ENCODE measurements at places on chromosomes 4 and X.

DNA sequence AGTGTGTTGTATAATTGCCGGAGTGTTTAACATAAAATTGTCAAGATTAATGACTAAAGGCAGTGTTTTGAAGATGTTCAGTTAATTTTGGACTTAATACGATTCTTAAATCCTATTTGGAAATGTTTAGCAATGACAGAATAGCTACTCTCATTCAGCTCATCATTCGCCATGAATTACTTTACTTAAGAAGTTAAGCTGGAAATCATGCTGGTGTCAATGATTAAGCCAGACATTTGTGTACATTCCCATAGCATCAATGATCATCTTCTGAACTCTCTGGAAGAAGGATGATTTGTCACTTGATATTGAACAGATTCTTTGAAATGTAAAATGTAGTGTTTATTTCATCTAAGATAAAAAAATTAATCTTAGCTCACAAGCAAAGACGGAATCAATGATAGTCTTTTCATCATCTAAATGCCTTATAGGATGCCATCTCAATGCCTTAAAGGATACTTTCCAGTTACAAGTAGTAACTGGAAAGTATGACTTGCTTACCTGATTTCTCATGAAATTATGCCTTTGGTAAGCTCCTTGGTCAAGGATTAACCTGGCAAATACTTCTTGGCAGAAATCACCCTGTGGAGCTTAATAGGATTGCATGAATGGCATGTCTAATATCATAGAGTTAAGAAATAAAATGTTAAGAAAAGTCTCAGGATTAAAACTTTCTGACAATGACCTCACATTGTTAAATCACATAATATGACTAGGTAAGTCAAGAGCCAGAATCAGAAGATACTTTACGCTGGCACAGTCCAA, 515.5 kb upstream of the AGA start:
- DNase-seq, result no peak

- no peak for DNase-seq
These were observed 54.4 kb upstream of the ATP6AP2 start for GRCh38 chrX:40526412-40526811.

DNA sequence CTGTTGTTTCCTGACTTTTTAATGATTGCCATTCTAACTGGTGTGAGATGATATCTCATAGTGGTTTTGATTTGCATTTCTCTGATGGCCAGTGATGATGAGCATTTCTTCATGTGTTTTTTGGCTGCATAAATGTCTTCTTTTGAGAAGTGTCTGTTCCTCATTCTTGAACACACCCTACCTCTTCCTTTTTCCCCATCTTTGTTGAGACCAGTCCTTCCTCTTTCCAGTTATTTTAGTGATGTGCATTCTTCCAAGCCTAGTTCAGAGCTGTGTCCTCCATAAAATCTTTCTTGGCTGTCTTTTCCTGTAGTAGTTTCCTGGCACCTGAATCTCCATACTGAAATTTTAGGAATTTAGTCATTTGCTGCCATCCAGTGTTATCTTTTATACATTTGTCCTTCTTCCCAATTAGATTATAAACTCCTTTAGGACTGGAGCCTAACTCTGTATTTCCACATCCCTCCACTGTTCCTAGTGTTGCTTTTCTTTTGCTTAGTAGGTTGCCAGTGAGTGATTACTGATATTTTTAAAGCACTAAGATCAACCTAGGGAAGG, 11.4 kb downstream of the FHIP1A start:
- DNase-seq, result no peak

DNA sequence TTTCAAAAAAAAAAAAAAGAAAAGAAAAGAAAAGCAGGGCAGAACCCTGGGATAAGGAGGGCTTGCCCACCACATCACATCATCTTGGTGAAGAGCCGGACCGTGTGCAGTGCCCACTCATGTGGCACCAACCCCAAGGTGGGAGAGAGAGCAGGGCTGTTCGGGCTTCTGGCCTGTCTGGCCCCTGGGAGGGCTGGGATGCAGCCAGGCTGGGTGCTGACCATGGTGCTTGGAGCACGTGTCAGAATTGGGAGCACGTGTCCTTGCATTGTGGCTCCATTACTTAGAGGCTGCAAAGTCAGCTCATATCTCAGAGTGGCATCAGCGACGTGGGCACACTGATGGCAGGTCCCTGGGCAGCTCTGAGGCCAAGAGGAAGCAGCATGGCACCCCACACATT, 100.9 kb upstream of the AFAP1 start:
- DNase-seq, result no peak

- no peak for DNase-seq
These were observed 929 bp downstream of the ESX1 start for GRCh38 chrX:104253567-104254441.

Measured in HuH-7.5 (cell line).